ENCODE measurements at places on chromosomes 13 and 19. TPM values are rescaled to one million over a fixed set of nuclear protein-coding genes. Genes with fewer than 3 reads are reported as not detected.

GRCh38 chr19:1807695-1808394 lies 4.2 kb downstream of the ATP8B3 start:
- no peak for DNase-seq

DNA sequence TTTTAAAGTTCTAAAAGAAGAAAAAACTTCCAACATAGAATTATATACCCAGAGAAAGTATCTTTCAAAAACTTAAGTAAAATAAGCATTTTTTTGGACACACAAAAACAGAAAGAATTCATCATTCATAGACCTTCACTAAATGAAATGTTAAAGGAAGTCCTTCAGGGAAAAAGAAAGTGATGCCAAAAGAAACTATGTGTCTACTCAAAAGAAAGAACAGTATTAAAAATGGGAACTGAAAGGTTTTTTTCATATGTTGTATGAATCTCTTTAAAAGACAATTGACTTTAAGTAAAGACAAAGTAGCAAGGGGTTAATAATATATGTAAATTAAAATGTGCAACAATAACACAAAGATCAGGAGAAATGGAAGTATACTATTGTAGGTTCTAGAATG lies 96.5 kb downstream of the DHRS12 start:
- DNase-seq, result no peak

DNA sequence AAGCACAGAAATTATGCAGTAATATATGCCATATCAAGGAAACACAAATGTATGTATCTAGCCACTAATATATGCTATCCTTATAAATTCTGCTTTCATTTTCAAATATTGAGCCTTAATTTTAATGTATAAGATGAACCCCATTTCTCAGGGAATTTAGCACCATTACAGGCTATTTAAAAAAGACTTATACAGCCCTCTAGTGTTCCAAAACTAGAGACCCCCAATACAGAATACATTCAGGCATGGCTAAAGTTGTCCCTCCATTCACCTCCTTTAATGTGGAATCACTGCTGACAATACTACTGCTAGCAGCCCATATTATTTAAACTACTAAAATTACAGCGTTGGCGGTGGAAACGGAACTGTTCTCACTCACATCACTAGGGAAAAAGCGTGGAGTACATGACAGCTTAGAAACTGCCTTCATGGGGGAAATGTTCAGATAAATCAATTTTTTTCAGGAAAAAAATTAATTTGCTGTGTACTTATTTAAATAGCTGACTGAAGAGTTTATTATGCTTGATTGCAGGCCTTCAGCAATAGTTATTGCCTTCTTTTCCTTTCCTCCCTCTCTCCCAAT lies 541.0 kb downstream of the PCDH9 start:
- no peak for DNase-seq

DNA sequence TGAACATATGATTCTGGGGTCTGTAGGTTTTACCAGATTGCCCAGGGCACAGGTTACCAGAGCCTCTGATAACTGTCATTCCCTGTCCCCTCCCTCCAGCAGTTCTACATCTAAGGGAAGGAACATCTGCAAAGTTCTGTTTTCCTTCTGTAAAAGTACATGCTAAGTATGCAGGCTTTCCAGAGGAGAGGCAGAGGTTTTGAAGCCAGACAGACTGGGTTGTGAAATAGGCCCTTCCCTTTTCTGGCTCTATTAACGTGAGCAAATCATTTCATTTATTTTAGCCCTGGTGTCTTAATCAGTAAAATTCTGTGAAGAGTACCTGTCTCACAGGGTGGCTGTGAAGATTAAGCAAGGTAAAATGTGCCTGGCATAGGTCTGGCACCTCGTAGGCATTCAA lies 66.1 kb upstream of the C1QTNF9 start:
- DNase-seq, result no peak

GRCh38 chr13:79283742-79284141 lies 122.3 kb downstream of the RBM26 start:
- DNase-seq, result no peak

DNA sequence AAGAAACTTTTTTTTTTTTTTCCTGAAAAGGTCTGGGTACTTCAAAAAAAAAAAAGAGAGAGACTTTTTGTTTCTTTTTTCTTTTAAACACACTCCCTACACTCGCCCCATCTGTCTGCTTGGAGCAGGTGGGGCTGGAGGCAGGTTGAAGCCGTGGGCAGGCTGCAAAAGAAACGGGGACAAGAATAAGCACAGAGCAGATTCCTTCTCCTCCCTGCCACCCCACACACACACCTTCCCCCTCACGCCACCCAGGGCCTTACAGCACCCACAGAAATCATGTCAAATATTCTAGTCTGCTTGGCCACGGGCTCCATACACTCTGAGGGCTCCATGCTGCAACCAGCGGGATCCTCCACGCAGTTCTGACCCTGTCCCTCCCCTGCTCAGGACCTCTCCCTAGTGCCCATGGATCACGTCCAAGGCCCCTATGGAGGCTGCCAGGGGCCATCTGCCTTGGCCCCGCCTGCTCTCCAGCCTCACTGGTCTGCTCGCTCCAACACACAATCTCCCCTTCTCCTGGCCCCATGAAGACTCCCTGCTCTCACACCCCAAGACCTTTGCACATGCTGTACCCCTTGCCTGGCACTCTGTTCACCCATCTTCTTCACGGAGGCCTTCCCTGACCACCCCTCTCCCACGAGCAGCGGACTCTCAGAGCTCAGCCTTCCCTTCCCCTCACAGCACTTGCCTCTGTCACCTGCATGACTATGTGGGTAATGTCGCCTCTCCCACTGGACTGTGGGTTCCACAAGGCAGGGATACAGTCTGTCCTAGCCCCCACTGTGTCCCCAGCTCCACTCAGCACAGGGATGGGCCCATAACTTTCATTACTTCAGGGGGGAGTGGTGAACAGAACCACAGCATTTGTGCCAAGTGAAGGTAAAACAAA lies 11.4 kb downstream of the AKT2 start:
- DNase-seq, result no peak

GRCh38 chr19:45351401-45351952 lies 10.9 kb downstream of the KLC3 start:
- no peak for DNase-seq

DNA sequence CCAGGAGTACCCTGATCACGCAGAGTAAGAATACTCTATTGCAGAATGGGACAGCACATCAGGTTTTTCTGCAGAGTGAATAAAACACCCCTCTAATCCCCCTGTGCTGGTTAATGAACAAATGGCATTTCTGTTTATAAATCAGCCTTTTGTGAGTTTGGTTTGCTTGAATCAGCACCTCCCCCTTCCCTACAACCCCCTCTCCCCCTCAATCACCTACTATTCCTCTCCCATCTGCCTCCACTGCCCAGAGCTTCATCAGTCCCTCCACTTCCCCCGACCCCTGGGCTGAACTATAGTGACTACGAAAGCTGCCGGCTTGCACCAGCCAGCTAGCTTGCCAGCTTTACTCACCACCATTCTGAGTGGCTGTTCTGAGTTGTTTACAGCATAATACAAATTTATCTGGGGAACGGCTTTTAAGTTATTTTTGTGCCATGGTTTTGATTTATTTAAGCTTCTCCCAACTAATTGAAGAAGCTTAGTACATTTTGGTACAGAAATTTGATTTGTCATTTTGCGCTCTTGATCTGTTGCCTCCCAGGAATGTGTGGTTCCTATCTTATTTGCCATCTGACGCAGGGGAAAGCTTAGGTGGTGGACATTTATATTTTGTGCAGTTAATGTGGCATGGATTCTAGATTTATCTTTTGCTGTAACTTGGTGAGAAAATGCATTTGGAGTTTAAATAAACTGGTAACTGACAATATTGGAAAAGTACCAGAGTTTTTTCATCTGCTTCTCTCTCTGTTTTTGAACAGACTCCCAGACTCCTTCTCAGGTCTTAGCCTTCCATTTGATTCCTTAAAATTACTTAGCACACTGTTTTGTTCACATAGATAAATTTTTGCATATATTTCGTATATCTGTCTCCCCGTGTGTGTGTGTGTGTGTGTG lies 41.7 kb upstream of the WDFY2 start:
- DNase-seq, result no peak

- DNase-seq, result no peak
These were observed 44.0 kb upstream of the FLT1 start for GRCh38 chr13:28538932-28539331.

GRCh38 chr13:45786293-45786920 lies 65.1 kb downstream of the SIAH3 start:
- DNase-seq, result peak; percentile 20

Gene TMEM38A
- total RNA-seq, result 1.2 TPM

Gene GPC5
- total RNA-seq, result 0.63 TPM

Gene SLC44A2
- 105 TPM for total RNA-seq

Gene DIAPH3
- total RNA-seq, result 28.5 TPM

Gene CEACAM7
- not detected for total RNA-seq

Gene NLRP7
- total RNA-seq, result not detected

Gene APOC1
- 2.9 TPM for total RNA-seq

Gene SERP2
- total RNA-seq, result 0.63 TPM
